ENCODE measurements at places on chromosomes 5 and 9.

GRCh38 chr5:139232147-139232724 is 34.1 kb upstream of the SIL1 start:
- no peak overlapping the region for H3K27ac ChIP-seq
- no peak overlapping the region for H3K4me3 ChIP-seq
- no peaks in the 10 kb centered on the region for H3K36me3 ChIP-seq
- DNase-seq: peak; percentile 14

DNA sequence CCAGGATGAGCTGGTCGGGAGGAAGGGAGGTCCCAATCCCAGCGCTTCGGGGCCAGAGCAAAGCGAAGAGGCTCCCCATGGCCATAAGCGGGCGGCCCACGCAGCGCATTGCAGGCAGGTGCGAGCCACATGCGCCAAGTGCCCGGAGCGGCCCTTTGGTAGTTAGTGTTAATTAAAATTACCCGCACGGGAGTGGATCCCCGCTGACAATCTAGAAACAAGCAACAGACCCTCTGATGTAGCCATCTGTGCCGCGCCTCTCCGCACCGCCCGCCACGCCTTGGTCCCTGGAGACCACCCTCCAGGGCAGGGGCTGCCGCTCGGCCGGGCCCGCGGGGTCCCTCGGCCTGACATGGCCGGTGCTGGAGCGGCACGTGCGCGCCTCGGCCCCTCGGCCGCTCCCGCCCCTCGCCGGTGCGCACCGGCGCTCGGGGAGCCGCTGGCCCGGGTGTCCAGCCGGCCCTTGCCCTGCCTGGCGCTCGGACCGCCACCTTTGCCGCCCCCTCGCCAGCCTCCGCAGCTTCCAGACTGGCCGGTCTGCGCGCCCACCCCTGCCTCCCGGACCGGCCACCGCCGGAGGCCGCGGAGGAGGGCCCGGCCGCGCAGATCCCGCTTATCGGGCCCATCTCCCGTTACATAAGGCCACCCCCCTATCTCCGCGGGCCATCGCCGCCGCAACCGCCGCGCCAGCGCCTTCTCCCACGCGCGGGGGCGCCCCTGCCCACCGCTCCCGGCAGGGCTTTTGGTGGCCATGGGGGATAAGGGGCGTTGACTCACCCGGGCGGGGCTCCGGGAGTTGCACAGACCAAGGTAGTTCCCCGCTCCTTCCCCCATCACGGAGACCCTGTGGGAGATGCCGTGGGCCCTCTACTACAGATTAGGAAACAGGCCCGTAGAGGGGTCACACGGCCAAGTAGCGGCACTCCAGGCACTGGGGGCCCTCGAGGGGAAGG is 1.9 kb upstream of the IL13 start:
- H3K4me3 ChIP-seq: peak overlapping the region; percentile 67
- H3K27ac ChIP-seq: no peak overlapping the region
- peak; percentile 47 for DNase-seq
- H3K36me3 ChIP-seq: no peaks in the 10 kb centered on the region

DNA sequence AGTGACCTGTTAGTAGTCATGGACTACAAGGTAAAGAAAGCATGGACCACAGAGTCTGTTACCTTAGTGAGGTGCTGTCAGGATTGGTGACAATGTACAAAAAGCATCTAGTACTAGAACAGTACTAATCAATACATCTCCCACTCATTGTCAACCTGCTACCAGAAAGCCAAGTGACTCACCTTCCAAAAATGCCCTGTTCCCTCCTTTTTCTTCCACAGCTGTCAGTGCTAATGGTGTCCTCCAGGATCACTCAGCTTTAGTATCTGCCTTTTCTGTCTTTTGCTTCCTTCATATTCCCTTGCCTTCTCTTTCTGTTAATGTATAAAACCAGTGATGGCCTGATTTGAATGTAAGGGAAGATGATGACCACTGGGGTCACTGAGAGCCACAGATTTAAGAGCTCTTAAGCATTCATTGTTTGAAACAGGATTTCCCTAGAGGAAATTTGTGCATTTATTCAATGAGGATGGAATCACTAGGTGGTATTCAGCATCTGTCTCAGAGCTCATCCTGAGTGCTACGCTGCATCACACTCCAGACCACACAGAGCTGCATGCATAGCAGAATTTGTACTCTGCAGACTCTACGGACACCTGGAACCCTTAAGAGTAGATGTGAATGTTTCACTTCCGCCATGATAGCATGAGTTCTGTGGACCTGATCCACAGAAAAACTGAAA is 71.0 kb downstream of the SV2C start:
- DNase-seq: no peak
- no peaks in the 10 kb centered on the region for H3K27me3 ChIP-seq
- H3K4me1 ChIP-seq: no peaks in the 10 kb centered on the region

DNA sequence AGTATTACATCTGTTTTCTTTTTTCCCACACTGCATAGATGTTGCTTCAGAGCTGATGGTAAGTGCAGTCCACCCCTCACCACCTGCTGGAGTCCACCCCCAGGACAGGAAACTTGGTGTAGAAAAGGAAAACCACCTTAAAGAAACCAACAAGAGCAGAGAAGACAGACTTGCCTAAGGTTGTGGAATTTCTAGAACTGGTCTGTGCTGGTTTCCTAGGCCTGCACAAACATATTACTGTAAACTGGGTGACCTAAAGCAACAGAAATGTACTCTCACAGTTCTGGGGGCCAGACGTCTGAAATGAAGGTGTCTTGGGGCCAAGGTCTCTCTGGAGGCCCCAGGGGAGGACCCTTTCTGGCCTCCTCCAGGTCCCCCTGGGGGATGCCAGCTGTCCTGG is 293.4 kb upstream of the IRX1 start:
- H3K36me3 ChIP-seq: no peaks in the 10 kb centered on the region
- no peaks in the 10 kb centered on the region for H3K27me3 ChIP-seq
- DNase-seq: no peak

DNA sequence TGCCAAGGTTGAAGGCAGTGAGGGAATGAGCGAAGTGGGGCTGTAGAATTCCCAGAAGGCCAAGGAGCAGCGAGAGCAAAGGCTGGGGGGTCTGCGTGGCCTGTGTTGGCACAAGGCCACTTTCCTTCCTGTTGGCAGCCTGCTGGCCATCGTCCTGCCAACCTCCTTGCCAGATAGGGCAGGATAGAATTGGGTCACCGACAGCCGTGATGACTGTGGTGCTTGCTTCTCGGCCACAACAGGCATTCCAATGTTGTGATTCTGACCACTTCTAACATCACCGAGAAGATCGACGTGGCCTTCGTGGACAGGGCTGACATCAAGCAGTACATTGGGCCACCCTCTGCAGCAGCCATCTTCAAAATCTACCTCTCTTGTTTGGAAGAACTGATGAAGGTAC is 18.9 kb downstream of the TRIP13 start:
- H3K36me3 ChIP-seq: no peaks in the 10 kb centered on the region
- no peaks in the 10 kb centered on the region for H3K4me1 ChIP-seq
- H3K4me3 ChIP-seq: no peak overlapping the region
- H3K27me3 ChIP-seq: no peaks in the 10 kb centered on the region
- no peak for DNase-seq
- H3K27ac ChIP-seq: no peak overlapping the region

GRCh38 chr9:112434487-112434886 is 52.1 kb upstream of the KIAA1958 start:
- DNase-seq: no peak
- peaks cover 7% of the 10 kb centered on the region for H3K36me3 ChIP-seq
- no peak overlapping the region for H3K4me3 ChIP-seq
